Activated naive CD4-positive, alpha-beta T cell treated with Interleukin-2 at 50 U/mL for 16 hours (primary cell): ENCODE measurements at places on chromosomes 16 and 17.

GRCh38 chr17:50560931-50561745, 623 bp downstream of the CACNA1G start:
- DNase-seq = no peak

DNA sequence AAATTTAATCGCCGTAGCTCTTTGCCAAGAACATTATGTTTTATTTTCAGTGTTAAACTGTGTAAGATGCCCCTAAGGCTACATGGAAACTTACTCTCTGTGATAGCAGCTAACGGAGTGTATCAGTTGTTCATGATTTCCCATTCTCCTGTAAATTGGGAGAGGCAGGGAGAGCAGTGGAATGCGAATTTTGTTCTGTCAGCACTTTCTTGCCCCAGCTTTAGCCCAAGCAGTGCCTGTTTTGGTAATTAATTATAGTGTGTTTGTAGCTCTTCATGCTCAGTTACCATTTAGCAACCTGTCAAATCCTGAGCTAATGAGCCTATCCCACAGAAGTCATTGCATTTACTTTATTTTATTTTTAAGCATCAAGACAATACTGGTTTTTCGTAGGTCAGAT, 475.1 kb upstream of the RBFOX1 start:
- DNase-seq = no peak

- DNase-seq = no peak
These were observed 17.0 kb upstream of the SSTR5 start for GRCh38 chr16:1055557-1055924.

DNA sequence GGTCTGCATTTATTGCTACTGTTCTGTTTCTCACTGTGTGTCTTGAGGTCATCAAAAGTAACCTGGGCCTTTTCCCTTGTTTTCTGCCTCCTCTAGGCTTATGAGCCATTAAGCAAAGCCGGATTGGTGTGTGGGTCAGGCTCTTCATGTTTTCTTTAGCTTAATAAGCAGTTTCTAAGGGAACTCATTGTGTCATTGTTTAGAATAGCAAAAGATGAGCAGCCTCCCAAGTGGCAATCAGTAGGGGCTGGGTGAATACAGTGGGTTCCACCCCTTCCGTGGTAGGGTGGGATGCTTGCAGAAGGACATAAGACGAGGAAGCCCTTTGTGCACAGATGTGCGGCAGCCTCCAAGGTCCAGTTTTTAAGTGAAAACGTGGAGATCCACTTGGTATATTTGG, 34.5 kb downstream of the ABCC1 start:
- no peak for DNase-seq

DNA sequence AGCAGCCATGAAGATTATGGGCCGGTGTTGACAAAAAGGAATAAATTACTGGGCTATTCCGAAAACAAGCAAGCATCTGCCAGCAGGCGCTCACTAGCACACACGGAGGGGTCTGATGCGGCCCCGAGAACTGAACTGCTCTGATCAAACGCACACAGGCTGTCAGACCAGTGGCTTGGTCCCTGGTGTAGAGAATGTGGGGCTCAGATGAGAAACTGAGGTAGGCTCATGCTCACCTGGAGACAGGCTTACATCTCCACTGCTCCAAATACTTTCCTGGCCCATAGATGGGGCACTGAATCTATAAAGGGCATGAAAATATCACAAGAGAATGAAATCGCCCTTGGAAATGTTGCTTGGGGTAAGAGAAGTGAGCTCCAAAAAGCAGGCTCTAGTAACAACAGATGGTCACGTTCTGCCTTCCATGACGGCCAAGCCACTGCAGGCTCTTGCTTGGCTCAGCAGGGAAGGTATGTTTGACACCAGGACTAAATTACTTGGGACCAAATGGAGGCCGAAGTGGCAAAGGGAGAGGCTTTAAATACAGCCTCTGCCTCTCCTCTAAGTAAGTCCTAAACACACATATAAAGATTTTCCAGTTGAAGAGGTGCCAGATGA, 5.4 kb downstream of the ABR start:
- DNase-seq = no peak

- peak; percentile 16 for DNase-seq
These were observed 5.9 kb downstream of the BAIAP2 start for GRCh38 chr17:81040791-81041337.

DNA sequence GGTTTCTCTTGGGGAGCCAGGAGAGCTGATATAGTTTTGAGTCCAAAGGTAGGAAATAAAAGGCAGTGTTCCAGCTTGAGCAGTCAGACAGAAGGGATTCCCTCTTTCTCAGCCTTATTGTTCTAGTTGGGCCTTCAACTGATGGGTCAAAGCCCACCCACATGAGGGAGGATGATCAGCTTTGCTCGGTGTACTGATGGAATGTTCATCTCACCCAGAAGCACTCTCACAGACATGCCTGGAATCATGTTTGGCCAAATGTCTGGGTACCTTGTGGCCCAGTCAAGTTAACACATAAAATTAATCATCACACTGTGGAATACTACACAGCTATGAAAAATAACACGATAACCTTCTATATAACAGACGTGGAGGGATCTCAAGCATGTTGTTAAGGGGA, 23.1 kb upstream of the KCNG4 start:
- DNase-seq = no peak

GRCh38 chr17:30840771-30841170, 9.0 kb downstream of the ATAD5 start:
- DNase-seq = no peak

DNA sequence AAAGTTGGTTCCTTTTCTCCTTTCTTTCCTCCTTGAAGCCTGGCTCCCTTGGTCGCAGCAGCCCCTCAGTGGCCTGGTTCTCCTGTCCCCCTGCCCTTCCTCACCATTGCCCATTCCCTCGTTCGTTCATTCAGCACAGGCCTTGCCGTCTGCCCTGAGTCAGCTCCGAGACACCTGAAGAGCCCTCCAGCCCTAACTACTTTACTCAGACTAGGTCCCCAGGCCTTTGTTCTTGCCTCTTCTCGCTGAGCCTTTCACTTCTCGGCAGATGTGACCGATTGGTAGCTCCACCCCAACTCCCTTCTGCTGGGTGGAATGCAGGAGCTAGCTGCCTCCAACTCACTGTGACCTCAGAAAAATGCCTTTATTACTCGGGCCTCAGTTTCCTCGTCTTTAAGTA, 7.0 kb upstream of the ADAM11 start:
- no peak for DNase-seq
